GM10248 (cell line): ENCODE measurements at places on chromosomes 7 and 10.

DNA sequence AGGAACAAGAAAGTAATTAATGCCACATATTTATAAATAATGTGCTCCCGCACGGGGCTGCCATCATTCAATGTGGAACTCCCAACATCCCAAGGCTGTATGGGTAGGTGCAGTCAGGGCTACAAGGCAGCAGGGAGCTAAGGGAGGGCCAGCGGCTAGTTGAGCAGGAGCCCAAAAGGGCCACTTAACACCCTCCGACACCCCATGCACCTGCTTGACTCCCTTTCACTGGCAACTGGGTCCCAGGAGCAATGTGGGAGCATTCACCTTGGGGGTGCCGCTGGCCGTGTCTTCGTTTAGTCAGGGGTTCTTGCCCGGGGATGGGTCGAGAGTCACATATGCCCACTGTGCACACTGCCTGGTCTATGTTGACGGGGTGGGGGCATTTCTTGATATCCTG is 27.9 kb downstream of the SCART1 start:
- DNase-seq = no peak

DNA sequence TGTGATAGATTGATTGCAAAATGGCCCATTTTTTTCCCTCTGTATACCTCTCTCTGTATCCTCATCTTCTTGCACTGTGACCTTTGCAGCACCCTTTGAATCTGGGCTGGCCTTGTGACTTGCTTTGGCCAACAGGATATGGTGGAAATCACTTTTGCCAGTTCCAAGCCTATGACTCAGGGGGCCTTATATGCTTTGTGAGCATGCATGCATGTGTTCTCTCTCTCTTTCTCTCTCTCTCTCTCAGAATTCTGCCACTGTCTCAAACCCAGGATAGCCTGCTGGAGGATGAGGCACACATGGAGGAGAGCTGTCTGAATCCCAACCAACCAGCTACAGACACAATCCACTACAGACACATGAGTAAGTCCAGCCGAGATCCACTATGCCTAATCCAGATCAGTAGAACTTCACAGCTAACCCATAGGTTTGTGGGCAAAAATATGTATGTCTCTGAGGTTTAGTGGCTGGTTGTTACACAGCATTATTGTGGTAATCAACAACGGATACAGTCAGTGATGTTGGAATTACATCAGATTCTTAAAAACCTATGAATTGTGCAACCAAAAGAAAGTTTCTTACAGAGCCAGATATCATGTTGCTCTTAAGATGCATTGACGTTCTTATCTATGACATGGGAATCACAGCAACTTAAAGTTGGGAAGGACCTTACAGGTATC is 41.8 kb upstream of the ABCB4 start:
- no peak for DNase-seq

- DNase-seq = no peak
Measured at GRCh38 chr10:49484486-49485235, 54.3 kb downstream of the ERCC6 start.

- no peak for DNase-seq
Measured at GRCh38 chr7:84912993-84913635, 273.7 kb downstream of the SEMA3D start.

- no peak for DNase-seq
Measured at GRCh38 chr7:34090816-34091215, 185.5 kb downstream of the BMPER start.

- DNase-seq = no peak
Measured at GRCh38 chr10:124899151-124899550, 42.8 kb upstream of the ZRANB1 start.

DNA sequence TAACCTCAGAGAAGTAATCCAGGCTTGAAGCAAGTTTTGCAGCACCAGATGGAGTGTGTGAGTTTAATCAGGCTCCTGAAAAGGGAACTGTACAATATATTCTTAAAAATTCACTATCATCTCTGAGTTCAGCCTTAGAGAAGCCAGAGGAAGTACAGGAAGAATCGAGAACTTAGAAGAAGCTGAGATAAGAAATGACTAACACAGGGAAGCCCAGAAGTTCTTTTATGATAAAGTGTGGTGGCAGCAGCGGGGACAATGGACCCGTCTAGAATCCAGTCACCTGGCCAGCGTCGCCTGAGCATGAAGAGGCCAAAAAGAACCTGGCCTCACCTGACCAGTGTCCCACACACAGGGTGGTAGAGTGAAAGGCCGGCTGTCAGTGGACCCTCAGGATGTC is 161.0 kb downstream of the USP6NL start:
- DNase-seq = no peak

DNA sequence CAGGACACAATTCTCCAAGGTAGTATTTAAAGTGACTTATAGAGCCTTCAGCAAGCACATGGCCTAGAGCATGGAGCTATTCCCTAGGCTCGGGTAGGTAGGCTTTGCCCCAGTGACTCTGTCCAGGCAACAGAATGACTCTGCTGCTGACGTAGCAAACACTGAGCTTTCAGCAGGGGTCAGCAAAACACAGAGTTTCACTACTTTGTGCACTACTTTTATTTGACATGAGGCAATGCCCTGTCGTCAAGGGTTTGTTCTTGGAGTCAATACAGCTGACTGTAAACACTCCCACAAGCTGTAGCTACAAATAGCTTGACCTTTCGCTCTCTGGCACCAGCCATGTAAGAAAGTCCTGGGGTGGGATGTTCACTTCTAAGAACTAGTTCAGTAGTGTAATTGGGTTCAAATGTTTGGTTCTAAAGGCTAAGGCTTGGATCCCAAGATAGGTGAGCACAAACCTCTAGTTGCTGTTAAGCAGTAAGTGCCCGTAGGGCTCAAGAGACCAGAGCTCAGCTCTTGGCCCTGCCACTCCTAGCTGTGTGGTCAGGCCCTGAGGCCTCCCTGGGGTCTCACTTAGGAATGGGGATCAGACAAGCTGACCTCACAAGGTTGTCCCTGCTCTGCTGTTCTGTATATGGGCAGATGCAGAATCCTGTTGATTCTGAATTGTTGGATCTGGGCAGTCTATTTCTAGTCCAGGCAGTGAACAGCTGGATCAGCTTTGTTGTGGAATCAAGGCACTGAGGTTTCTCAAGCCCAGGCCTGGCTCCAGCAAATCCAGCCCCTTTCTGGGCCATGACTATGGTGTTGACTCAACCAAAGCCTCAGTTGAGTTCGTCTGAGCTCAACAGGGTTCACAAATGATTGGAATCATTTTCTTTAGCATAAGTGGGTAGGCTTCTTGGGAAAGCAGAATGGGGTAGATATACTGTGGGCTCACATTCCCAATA is 10.7 kb downstream of the NODAL start:
- no peak for DNase-seq

DNA sequence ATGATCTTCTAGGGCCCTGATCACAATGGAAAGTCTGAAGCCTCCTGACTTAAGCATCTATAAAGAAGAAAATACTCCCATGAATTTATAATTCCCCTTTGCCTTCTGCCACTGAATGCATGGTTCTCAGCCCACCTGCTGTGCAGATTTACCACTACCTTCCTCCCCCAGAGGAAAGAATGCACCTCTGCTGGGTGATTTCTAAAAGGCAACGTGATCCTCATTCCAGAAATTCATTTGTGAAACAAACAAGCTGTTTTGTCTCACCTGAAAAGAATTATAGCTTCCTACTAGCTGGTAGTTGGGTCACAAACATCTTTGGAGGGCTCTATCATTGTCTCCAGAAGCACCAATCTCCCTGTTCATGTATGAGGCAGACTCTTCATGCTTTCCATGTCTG is 320.2 kb downstream of the CDC14C start:
- no peak for DNase-seq

DNA sequence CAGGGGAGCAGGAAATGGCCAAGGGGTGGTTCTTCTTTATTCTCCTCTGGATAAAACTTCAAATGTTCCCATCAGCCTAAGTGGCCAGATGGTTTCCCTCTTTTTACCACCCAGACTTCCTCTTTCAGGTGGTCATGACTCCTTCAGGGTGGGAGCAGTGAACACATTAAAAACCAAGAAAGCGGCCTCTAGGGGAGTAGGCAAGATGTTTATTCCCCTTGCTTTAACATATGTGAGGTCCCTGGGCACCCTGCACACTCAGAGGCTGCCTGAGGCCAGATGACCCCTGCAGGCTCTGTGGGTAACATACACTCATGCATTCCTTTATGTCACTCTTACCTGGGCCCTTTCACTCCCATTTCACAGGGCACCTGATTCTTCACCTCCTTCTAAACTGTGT is 357.4 kb downstream of the ABCA13 start:
- DNase-seq = no peak

- DNase-seq = no peak
Measured at GRCh38 chr10:88292185-88292514, 291.0 kb downstream of the RNLS start.

DNA sequence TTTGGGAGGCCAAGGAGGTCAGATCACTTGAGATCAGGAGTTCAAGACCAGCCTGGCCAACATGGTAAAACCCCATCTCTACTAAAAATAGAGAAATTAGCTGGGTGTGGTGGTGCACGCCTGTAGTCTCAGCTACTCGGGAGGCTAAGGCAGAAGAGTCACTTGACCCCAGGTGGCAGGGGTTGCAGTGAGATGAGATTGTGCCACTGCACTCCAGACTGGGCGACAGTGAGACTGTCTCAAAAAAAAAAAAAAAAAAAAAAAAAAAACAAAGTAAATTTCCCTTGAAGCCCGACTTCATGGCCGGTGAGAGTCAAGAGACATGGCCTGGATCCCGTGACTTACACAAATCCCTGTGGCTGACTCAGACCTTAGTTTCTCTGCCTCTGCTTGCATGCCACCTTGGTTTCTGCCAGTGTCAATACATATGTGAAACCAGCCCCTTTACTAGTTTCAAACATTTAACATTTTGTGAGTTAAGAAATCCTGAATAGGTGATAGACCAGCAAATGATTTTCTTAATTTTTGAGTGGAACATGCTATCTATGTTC is 62.8 kb downstream of the ZEB1 start:
- no peak for DNase-seq

GRCh38 chr7:47890125-47890524 is 58.1 kb downstream of the PKD1L1 start:
- no peak for DNase-seq

DNA sequence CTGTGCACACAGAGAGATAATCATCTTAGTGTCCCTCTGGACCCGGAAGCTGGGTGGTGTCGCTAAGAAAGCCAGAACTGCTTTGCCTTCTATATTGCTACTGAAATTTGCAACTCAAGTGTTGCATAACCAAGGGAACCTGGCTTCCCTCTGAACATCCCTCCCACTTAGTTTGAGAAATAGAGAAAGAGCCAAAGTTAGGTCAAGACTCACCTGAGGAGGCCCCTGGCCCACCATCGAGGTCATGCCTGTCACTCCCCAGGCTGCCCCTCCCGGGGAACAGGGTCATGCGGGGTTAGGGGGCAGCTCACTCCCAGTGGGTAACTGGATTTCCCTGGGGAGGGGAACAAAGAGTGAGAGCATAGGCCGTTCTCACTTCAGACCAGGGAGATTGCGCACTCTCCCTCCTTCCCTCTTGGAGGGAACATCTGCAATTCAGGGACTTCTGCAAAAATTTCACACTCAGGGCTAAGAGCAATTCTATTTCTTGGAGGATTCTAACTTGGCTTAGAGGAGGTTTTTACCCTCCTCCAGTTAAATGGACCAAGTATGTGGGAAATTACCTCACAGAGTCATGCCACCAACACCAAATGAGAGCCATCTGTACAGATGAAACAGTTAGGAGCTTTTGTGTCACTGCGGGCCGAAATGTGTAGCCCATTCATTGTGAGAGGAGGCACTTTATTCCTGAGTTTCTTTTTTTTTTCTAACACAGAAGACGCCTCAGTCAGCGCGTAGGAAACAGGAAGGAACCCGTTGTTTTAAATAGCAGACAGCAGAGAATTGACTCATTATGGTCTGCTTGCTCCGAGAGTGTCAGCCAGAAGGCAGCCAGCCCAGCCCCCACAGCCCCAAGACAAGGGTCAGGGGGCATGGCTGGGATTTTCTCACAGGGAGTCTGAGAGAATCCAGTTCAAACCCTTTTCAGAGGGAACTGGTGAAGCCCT is 221.3 kb downstream of the ARHGAP12 start:
- peak; percentile 80 for DNase-seq

GRCh38 chr7:32427769-32428291 is 62.4 kb downstream of the LSM5 start:
- DNase-seq = peak; percentile 69

- DNase-seq = no peak
Measured at GRCh38 chr10:88182601-88182930, 319.1 kb downstream of the PTEN start.

DNA sequence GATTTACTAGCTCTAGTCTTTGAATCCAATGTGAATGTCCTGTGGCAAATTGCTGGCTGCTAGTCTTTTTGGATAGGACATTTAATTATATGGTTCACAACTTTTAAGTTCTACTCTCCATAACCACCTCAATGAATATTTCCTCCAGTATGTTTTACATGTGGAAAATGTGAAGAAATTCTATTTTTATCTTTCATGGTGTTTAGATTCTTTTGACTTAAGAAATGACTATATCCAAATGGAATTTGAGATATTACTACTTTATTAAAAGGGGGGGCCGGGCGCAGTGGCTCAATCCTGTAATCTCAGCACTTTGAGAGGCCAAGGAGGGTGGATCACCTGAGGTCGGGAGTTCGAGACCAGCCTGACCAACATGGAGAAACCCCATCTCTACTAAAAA is 202.0 kb downstream of the ARL4A start:
- DNase-seq = no peak

GRCh38 chr10:97708976-97709946 is 4.3 kb upstream of the MARVELD1 start:
- DNase-seq = no peak

DNA sequence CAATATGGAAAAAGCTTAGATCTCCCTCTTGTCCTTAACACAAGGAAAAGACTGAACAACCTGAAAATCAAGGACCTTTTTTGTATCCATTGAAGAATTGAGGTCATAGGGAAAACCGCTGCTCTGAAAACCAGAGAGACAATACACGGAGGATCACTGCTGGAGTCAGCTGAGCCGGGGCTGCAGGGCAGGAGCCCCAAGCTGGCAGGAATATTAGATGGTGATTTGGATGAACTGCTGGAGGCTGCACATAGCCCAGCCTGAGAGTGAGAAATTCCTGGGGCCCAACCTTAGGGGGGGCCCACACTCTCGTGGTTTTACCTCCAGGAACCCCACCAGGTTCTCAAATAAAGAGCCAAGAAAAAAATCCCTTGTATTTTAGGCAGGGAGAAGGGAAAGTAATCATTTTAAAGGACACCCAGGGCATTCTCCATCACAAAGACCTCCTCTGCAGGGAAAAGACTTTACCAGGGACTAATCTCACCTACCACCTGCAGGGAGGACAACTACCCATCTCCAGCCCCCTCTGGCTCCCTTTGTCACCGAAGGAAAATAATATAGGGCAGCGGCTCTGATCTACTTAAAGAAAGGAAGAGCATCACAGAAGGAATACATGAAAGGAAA is 55.4 kb upstream of the RNF32 start:
- DNase-seq = no peak

GRCh38 chr7:103795107-103795506 is 194.4 kb downstream of the RELN start:
- no peak for DNase-seq

- DNase-seq = peak; percentile 81
Measured at GRCh38 chr7:139016931-139017511, 18.8 kb downstream of the ZC3HAV1L start.

- DNase-seq = no peak
Measured at GRCh38 chr7:80480566-80480965, 31.3 kb downstream of the GNAT3 start.
